ENCODE measurements at places on chromosomes 4 and X. TPM values are rescaled to one million over a fixed set of nuclear protein-coding genes. Genes with fewer than 3 reads are reported as not detected.

Gene FRAS1
- 1.3 TPM for total RNA-seq

GRCh38 chrX:68867458-68868112 lies 38.8 kb downstream of the EFNB1 start:
- no peak for DNase-seq

DNA sequence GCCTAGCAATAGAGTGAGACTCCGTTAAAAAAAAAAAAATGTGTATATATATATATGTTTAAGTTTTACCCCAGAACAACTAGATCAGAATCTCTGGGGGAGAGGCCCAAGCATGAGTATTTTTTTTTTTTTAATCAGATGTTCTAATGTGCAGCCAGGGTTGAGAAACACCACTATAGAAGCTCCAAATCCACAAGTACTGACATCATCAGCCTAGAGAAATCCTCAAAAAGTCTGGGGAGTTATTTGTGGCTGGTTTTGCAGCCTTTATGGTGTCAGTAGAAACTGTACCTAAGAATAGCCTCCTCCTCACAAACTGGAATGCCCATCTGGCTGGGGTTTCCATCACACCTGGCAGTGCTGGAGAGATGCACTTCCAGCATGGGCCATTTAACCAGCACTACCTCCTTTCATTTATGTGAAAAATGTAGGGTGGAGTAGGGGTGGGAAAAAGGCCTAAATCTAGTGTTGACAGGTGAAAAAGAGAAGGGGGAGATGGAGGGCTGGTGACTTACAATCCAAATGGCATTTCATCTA lies 93.5 kb downstream of the CBLL2 start:
- no peak for DNase-seq

Gene CCDC149
- total RNA-seq = 15.4 TPM

GRCh38 chr4:150390531-150390910 lies 191.4 kb upstream of the MAB21L2 start:
- DNase-seq = no peak

Measured in left colon (tissue), 2 donors.